Trophoblast cell (in vitro differentiated cells and primary cell): ENCODE measurements at places on chromosomes 6 and 20.

GRCh38 chr20:17518339-17519052, 12.7 kb downstream of the BFSP1 start:
- DNase-seq = peak; percentile 50

- DNase-seq = no peak
Measured at GRCh38 chr20:54565255-54565654, 89.9 kb downstream of the DOK5 start.

GRCh38 chr6:63649269-63649668, 13.7 kb downstream of the PHF3 start:
- DNase-seq = no peak

- no peak for DNase-seq
Measured at GRCh38 chr6:3284436-3284876, 25.7 kb downstream of the PSMG4 start.

- DNase-seq = peak; percentile 94
Measured at GRCh38 chr20:50237349-50237748, 46.7 kb downstream of the CEBPB start.

GRCh38 chr20:21702016-21702415, 3.4 kb upstream of the PAX1 start:
- DNase-seq = no peak

DNA sequence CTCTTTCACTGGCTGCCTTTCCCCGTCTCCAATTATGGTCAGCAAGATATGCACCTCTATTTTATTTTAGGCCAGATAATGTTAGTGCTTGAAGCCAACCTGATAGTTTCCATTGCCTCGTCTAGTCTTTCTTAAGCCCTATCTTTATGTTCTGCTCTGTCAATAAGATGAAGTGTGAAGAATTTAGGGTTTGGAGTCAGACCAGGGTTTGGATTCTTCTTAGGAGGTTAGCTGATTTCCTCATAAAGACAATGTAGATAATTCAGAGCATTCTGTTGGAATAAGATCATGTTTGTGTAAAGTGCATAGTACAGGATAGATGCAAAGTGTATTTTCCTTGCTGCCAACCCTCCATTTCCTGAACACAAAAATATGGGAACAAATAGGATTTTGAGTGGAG, 43.8 kb downstream of the PKIB start:
- no peak for DNase-seq

- no peak for DNase-seq
Measured at GRCh38 chr6:166268431-166268830, 39.8 kb downstream of the PRR18 start.
